Vagina (tissue), 2 donors: ENCODE measurements at places on chromosomes 3 and 15.

DNA sequence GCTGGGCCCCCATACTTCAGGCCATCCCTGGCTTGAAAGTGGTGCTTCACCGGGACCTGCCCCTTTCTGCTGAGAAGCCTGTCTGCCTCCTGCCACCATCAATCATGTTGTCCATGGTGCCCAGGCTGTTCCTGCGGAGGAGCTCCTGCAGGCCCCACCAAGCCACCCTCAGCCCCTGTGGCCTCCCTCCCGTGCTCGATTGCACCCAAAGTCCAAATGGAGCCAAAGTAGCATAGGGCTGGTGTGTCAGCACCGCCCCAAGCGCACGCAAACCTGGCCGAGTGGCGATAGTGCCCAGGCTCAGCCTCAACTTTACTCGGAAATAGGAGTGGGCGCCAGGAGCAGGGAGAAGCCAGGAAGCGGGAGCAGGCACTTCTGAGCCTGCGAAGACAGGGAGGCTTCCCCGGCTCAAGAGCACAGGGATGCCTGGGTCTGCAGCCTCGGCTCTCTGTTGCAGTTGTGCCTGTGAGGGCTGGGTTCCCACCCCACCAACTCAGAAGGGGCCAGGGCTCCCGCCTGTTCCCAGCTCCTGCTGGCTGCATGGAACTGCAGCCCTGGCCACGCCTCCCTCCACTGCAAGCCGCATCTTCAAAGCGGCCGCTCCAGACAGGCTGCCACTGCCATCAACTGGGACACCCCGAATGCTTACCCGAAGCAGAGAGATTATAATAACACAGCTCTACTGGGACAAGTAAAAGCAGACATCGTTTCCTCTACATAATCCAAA, 203.0 kb downstream of the ARRDC4 start:
- no peaks in the 10 kb centered on the region for H3K4me1 ChIP-seq
- H3K4me3 ChIP-seq, result no peak overlapping the region
- DNase-seq, result no peak
- no peaks in the 10 kb centered on the region for H3K27me3 ChIP-seq

DNA sequence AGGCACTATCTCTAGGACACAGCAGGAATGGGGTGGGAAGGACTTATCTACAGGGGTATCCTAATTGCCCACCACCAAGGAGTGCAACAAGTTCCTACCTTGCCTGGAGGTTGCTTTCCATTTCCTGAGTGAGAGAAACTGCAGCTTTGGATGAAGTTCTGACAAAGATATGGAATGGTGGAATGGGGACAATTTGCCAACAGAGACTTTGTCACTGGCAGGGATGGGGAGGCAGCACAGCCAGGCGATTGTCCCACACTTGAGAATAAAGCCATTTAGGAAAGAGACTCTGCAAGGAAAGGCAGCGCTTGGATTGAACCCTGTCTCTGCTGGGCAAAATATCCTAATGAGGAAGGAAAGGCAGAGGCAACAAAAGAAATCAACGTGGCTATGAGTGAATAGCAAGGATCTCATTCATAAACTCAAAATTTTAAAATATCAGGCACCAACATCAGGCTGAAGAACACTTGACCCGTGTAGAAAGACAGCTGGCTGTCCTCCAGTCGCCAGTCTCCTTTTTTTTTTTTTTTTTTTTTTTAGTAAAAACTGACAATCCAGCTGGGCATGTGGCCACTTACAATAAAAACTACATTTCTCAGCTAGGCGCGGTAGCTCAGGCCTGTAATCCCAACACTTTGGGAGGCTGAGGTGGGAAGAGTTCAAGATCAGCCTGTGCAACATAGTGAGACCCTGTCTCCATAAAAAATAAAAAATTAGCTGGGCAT, 31.6 kb upstream of the PDE8A start:
- H3K4me3 ChIP-seq, result no peak overlapping the region
- H3K27me3 ChIP-seq, result no peaks in the 10 kb centered on the region
- DNase-seq, result no peak

- H3K27me3 ChIP-seq, result no peaks in the 10 kb centered on the region
- no peak overlapping the region for H3K27ac ChIP-seq
- DNase-seq, result no peak
Measured at GRCh38 chr3:104612218-104612617, 754.5 kb upstream of the ALCAM start.

DNA sequence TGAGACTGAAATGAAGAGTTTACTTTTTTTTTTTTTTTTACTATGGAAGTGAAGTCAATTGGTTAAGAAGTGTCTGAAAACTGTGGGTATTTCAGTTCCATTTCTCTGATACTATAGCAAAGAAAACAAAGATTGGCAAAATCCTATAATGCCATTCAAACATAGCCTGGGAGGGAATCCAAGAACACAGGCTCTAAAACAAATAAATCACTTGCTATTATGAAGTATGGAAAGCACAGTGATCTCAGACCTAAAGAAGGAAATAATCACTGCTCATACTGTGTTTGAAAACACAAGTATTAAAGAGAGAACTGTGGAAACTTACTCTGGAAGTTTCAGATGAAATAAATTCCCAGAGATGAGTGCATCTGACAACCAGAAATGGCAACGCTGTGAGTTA, 12.0 kb downstream of the SAMMSON start:
- H3K4me3 ChIP-seq, result no peak overlapping the region
- H3K27me3 ChIP-seq, result no peaks in the 10 kb centered on the region
- H3K27ac ChIP-seq, result no peak overlapping the region
- DNase-seq, result no peak
- H3K36me3 ChIP-seq, result no peaks in the 10 kb centered on the region

- no peak overlapping the region for H3K27ac ChIP-seq
- H3K36me3 ChIP-seq, result no peaks in the 10 kb centered on the region
- no peaks in the 10 kb centered on the region for H3K4me1 ChIP-seq
- no peaks in the 10 kb centered on the region for H3K27me3 ChIP-seq
Measured at GRCh38 chr3:116161575-116162525, 283.4 kb downstream of the LSAMP start.

DNA sequence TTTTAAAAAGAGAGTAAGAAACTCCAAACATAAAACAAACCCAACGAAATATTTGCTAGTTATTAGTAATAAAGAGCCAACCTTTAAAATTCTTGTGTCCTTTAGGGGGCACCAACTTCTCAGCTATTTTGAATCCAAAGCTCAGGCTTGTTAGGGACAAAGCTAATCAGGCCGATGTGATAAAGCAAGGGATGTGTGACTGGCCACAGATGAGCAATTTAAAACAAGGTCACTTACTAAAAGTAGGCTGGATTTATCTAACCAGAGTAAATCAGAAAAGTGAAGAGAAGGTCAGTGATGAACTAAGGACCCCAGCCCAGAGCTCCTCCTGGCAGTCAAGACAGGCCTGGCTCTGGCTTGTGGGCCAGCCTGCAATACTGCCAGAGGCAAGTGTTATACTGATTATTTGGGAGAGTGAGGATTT, 108.5 kb downstream of the CYP19A1 start:
- no peak overlapping the region for H3K4me3 ChIP-seq
- H3K27me3 ChIP-seq, result no peaks in the 10 kb centered on the region
- H3K36me3 ChIP-seq, result no peaks in the 10 kb centered on the region

DNA sequence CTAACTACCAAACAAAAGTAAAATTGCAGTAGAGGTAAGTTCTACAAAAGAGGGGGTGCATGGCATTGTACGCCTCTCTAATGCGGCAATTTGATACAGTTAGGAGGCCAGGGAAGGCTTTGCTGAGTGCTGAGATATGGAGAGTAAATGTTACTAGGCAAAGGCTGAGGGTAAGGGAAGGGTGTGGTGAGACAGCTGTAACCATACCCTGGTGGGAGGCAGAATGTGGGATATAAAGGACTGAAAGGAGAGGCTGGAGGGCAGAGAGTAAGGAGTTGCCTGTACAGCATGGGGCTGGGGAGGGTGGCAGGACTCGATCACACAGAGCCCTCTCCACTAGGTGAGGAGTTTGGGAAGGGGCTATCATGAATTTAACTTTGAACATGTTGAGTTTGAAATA, 106.3 kb downstream of the PDCD6IP start:
- H3K27ac ChIP-seq, result no peak overlapping the region
- no peaks in the 10 kb centered on the region for H3K4me1 ChIP-seq
- H3K4me3 ChIP-seq, result no peak overlapping the region
- H3K36me3 ChIP-seq, result no peaks in the 10 kb centered on the region
- no peaks in the 10 kb centered on the region for H3K27me3 ChIP-seq

DNA sequence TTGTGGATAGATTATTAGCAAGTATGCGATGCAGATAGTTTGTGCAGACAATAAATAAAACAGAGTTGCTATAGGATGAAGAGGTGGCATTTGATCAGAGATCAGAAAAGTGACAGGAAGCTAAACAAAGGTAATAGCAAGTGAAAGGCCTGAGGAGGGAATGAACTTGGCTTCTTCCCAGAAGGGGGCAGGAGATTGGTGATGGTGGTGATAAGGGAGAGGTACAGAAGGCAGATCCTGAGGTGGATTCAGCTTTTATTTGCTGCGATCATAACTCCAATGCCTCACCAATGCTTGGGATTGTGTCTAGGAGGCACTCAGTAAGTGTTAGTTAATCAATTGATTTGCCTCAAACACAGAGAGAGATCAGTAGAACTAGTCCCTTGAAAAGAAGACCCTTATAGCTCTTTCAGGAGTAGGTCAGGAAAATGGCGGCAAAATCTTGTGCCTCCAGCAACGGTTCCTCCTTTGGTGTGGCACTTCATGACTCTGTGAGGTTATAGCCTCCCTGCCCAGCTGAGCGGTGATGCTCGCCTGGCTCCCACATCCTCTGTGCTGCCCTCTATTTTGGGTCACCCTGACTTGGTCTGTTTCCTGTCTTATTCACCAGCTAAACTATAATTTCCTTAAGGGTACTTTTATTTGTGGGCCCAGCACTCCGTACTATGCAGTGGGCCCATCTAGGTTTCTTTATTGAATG, 37.5 kb downstream of the TGFBR2 start:
- no peak overlapping the region for H3K4me3 ChIP-seq
- H3K4me1 ChIP-seq, result peaks cover 79% of the 10 kb centered on the region
- DNase-seq, result no peak
- H3K27ac ChIP-seq, result peak overlapping the region; percentile 63
- no peaks in the 10 kb centered on the region for H3K27me3 ChIP-seq
